ENCODE measurements at places on chromosomes 16 and 17.

GRCh38 chr16:83615953-83616350, 191.8 kb upstream of the HSBP1 start:
- DNase-seq = no peak

- DNase-seq = peak; percentile 95
These were observed 23.6 kb upstream of the KRT17 start for GRCh38 chr17:41647940-41648410.

DNA sequence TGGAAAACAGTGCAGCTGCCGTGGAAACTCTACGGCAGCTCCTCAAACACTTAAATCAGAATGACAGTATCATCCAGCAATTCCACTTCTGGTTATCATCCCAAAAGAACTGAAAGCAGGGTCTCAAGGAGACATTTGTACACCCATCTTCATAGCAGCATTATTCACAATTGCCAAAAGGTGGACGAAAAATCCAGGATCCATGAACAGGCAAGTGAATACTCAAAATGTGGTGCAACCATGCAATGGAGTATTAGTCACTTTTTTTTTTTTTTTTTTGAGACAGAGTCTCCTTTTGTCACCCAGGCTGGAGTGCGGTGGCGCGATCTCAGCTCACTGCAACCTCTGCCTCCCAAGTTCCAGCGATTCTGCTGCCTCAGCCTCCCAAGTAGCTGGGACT, 10.6 kb upstream of the AATK start:
- no peak for DNase-seq

GRCh38 chr17:41639492-41640473, 15.4 kb upstream of the KRT17 start:
- no peak for DNase-seq

- DNase-seq = no peak
These were observed 1.2 kb downstream of the LLGL2 start for GRCh38 chr17:75526555-75527270.

GRCh38 chr17:81449351-81449750, 54.1 kb downstream of the BAHCC1 start:
- no peak for DNase-seq

DNA sequence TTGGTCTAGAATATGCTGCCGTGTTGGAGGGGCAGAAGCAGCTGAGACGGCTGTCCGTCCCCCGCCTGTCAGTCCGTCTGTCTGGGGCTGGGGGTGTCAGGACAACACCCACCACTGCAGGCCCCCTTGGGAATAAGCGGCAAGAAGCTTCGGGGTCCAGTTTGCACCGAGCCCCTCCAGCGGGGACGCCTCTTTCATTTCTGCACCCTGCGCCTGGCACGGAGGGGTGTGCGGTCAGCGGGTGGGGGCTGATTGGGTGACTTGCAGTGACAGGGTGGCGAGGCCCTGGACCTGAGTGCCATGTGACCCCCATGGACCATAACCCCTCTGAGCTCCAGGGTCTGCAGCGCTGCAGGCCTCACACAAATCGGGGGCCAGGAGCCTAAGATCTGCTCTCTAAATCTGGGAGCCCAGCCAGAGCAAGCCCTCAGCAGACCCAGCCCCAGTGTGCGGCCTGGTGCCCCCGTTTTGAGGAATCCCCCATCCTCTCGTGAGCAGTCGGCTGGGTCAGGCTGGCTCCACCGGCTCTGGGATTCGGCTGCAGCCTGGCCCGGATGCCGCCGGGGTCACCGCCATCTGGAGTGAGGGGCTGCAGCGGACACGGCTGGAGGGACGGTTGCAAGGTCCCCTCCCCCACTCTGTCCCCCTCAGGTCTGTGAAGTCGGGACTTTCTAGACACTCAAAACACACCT, 8.3 kb downstream of the CBFA2T3 start:
- DNase-seq = no peak

DNA sequence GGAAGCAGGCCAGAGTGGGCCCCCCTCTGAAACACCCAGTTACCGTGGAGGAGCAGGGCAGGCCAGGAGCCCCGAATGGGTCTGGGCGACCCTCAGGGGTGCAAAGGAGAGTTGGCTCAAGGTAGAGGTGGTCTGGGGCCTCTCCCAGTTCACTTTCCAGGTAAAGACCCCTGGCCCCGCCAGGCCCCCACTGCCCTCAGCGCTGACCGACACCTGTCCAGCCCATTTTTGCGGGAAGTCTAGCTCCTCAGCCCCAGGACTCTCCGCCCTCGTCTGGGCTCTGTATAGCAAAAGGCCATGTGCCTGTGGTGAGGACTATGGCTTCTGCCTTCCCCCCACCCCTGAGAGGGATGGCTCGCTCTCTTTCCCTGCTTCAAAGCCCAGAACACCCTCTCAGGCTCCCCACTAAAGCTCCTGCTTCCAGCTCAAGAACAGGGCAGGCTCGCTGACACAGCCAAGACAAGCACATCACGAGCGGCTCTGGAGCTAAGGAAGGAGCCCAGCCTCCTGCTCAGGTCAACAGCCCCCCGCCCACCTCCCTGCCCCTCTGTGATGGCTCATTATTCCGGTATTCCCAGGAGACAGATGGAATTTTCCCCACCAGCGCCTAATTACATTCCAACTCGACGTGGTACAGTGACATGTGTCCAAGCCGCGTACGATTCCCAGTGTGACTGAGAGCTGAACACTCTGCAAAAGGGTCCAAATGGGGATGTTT, 59.4 kb downstream of the RTN4RL1 start:
- no peak for DNase-seq

GRCh38 chr17:83077411-83077810, 2.0 kb upstream of the METRNL start:
- DNase-seq = no peak

GRCh38 chr17:74739227-74739831, 2.3 kb downstream of the RAB37 start:
- no peak for DNase-seq

- no peak for DNase-seq
These were observed 331.3 kb upstream of the EEF2KMT start for GRCh38 chr16:5428932-5429331.

- no peak for DNase-seq
These were observed 65.5 kb downstream of the PLD6 start for GRCh38 chr17:17140590-17140980.

- DNase-seq = no peak
These were observed 25.0 kb upstream of the TMEM97 start for GRCh38 chr17:28293994-28294393.

- DNase-seq = no peak
These were observed 7.4 kb downstream of the GSDMA start for GRCh38 chr17:39970157-39970692.

- peak; percentile 28 for DNase-seq
These were observed 942 bp downstream of the LDAF1 start for GRCh38 chr16:21159281-21159951.

- no peak for DNase-seq
These were observed 35.5 kb downstream of the TNRC6A start for GRCh38 chr16:24764916-24765315.

DNA sequence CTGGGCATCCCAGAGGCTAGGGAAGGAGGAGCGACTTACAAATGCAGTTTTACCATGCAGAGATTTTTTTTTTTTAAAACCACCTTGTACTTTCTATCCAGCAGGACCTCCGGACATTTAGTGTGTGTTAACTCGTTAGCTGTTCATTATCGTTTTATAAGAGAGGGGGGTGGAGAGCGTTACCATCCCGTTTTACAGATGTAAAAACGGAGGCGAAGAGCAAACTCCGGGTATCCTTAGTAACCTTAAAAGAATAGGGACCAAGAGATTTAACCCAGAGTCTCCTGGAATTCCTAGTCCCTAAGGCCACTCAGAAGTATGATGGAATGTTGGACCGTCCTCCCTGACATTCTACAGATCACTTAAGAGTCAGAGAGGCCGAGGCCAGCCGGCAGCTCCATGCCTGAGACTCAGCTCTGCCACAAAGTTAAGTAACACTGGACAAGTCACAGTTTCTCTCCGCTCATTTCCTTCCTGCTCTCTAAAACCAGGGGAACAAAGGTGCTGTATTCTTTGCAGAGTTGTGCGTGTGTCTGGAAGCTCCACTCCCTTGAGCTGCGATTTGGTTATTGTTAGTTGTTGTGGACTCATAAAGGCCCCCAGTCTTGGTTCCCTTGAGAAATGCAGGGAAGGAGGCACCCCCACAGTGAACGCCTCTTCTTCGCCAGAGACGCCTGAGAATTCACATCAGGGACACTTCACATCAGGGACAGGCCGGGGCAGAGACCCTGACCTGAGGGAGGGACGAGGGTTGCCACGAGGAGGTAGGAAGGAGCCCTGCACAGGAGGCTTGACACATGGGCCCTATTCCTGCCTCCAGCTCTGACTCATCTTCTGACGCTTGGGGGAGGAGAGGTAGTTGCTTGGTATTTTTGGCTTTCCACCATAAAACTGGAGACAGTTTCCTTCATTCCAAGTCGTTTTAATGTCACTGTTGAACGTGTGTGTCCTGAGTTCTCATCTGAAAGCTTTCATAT, 1.2 kb downstream of the DUSP14 start:
- peak; percentile 11 for DNase-seq

DNA sequence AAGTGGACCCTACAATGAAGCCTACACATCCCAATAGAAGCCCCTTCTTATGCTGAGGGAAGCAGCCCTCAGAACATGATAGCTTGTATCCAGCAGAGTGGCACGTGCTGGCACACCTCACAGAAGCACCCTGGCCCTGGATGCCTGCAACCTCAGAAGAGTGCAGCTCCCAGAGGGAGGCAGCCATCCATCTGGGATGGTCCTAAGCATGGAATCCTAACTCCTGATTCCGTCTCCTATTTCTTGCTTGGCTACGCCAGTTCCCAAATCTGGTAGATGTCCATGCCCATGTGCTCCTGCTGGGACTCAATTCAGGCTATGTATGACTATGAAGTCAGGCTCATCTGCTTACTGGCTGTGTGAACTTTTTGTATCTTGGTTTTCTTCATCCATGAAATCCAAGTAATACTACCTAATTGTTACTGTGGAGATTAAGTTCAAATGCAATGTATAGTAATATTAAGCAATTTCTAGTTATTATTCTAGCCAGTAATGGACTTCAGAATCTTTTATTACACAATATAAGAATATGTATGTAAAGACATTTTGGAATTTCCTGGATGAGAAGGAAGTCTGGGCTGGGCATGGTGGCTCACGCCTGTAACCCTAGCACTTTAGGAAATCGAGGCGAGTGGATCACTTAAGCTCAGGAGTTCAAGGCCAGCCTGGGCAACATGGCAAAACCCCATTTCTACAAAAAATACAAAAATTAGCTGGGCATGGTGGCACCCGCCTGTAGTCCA, 32.4 kb downstream of the SIAH1 start:
- no peak for DNase-seq

- DNase-seq = no peak
These were observed 4.3 kb downstream of the SLC16A3 start for GRCh38 chr17:82232876-82233785.

GRCh38 chr17:42577140-42577531, 393 bp downstream of the PSMC3IP start:
- no peak for DNase-seq

GRCh38 chr16:53770641-53771040, 66.7 kb downstream of the FTO start:
- no peak for DNase-seq

GRCh38 chr17:57861790-57862693, 12.2 kb upstream of the MRPS23 start:
- DNase-seq = no peak

DNA sequence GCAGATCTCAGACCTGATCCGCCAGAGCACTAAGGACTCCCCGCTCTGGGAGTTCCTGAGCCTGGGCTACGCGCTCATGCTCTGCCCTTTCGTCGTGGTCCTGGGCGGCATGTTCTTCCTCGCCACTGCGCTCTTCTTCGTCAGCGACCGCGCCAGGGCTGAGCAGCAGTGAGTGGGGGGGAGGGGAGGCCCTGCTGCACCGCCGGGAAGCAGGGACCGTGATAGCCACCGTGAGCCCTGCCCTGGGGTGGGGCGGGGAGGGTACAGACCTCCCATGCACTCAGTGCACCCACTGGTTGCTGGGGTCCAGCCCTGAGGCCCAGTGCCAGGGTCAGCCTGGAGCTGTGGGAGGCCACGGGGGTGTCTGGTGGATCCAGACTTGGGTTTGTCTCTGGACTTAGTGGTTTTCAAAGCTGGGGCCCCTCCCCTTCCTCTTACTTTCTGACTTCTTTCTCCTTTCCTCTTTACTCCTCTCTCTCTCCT, 18.9 kb downstream of the MYBBP1A start:
- no peak for DNase-seq

DNA sequence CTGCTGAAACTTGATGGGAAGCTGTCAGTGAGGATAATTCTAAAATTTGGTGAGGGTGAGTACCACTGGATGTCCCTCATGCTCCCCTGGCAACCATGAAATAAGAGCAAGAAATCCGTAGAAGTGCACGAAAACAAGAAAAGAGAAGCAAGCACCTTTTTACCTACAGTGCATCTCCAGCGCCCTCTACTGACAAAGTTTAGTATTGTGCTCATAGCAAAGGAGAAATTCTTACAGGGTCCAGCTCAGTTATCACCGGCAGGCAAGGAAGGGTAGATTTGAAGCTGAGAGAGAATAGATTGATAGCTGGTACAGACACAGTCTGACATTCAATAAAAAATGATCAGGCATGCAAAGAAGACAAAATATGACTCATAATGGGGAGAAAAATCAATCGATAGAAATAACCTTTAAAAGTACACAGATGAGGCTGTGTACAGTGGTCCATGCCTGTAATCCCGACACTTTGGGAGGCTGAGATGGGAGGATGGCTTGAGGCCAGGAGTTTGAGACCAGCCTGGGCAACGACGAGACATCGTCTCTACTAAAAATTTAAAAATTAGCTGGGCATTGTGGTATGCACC, 28.3 kb upstream of the TEX2 start:
- no peak for DNase-seq

DNA sequence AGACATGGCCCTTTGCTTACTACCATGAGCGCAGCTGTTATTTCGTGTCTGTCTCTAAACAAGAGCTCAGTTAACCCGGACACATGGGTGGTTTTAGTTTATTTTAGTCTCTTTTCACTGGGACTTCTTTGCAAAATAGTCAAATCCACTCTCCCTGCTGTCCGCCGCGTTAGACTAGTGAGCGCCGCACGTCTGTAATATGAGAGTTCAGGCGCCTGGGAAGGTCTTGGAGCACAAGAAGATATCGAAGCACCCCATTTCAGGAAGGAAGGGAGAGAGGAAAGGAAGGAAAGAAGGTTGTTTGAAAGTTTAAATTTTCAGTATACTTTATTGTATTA, 111.0 kb upstream of the CHMP6 start:
- DNase-seq = no peak

DNA sequence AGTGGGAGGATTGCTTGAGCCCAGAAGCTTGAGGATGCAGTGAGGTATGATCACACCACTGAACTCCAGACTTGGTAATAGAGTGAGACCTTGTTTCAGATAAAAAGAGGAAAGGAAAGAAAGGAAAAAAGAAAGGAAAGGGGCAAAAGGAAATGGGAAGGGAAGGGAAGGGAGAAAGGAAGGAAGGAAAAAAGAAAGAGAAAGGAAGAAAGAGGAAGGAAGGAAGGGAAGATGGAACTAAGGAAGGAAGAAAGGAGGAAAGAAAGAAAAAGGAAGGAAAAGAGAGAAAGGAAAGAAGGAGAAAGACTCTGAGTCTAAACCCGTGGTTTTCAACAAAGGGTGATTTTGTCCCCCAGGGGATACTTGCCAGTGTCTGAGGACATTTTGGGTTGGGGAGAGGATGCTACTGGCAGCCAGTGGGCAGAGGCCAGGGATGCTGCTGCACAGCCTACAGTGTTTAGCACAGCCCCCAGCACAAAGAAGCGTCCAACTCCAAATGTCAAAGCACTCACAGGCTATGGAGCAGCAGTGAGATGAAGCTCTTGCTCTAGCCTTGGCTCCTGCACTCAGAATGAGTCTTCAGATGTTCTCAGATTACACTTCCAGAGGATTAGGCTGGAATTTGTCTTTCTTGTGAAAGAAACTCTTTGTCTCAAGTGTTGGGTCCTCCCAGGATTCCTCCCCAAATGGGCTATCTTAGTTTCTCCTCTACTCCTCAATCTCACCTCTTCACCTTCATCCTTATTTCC, 64.2 kb downstream of the BMERB1 start:
- no peak for DNase-seq

All from activated CD4-positive, alpha-beta T cell treated with anti-CD3 and anti-CD28 coated beads, Interleukin-2, amount 50 U/mL, for 48 hours (primary cell).